Urinary bladder (tissue), 4 donors: ENCODE measurements at places on chromosomes 1 and 21. TPM values are rescaled to one million over a fixed set of nuclear protein-coding genes. Genes with fewer than 3 reads are reported as not detected.

TSACC gene
- 0.28 TPM for polyA plus RNA-seq

DNA sequence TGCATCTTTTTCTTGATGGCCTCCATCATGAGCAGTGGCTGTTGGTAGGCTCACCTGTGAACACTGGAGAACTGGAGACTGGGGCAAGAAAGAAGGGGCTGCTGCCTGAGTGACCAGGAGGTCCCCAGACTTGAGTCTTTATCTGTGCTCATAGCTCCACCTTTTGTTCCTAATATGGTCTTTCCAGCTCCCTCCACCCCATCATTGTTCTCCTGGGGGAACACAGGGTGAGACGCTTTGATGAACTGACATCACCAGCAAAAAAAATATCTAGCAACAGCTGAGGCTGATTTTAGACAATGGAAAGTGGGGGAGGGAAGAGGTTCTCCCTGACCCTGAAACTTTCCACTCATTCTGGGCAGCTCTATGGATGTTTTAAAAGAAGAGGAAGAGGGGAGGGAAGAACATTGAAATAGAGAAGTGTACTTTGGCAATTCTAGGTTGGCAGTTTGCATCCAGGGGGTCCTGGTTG lies at the start of gene TPM3:
Gene TPM3, minus strand, starts transcription at position 111 of the 472 bp plus-strand sequence. Its CDS starts 82 bp downstream, at position 29.
- no peak for DNase-seq

GRCh38 chr21:42448686-42449085 lies 45.0 kb downstream of the UBASH3A start:
- no peak for DNase-seq

FAM163A gene
- polyA plus RNA-seq = 0.30 TPM

DNA sequence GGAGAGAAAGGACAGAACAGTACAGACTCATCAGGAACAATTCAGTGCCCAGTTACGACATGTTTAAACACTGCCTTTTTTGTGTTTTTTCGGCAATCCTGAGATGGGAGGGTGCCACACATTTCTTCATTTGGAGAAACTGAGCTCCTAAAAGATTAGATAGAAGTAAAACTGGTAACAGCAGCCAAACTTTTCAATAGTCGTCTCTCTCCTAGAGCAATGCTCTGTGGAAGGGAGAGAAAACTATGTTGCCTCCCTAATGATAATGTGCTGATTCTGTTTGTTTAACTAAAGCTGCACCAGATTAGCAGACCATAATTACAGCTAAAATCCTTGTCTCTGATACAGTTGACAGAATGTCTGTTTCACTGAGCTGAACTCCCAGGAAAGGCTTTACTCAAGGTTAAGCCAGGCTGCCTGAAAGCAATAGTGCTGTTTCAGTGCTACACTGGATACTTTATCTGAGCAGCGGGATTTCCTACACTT lies 76.2 kb upstream of the CXADR start:
- no peak for DNase-seq

GRCh38 chr1:46132529-46133180 lies at the start of gene PIK3R3:
Gene PIK3R3 (minus strand): TSS chr1:46132629. CDS start chr1:46131952, 677 bp downstream.
- DNase-seq = peak; percentile 97

TMEM52 gene
- polyA plus RNA-seq = 1.0 TPM

MYOG gene
- polyA plus RNA-seq = not detected

DNA sequence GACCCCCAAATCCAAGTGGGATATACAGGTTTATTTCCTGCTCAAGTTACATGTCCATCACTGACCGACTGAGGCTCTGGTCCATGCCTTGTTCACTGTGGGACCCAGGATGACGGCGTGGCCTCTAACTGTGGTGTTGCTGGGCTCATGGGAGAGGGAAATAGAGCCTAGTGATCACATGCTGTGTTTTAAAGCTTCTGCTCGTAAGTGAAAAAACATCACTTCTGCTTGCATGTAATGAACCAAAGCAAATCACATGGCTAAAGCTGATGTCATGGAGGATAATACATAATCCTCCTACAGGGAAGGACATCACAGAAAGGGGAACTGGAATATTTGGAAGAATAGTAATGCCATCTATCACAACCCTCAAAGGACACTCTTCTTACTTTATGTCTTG lies 107.6 kb downstream of the FASLG start:
- no peak for DNase-seq

GRCh38 chr1:99970713-99971255 lies 988 bp downstream of the SLC35A3 start:
- no peak for DNase-seq
